Brain (organoid and tissue), 16 donors: ENCODE measurements at places on chromosomes 5 and 9.
A peak's percentile ranks its signal among the peaks of the same experiment; 100 is the strongest.

DNA sequence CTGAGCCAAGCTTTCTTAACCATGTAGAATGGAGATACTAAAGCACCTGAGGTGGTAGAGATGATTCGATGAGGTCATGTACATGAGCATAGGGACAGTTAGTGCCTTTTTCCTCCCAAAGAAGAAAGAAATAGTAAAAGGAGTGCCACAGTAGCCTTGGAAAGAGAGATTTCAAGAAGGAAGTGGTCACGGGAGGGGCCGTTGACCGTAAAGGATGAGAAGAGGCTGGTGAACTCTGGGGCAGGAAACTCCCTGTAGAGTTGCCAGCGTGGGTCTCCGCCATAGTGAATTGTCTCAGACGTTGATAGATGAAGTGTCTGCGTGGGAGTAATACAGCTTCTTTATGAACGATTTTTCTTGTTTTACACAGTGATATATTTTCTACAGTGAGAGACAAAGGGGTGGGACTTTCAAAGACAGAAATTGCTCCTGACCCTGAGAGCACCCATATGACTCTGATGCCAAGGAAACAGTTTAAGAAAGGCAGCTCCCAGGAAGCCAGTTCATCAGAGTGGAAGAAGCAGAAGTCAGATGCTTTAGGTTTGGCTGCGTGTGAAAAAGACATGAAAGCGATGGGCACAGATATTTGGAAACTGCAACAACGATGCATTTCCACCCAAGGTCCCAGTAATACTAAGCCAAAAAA, 41.3 kb downstream of the UGCG start:
- DNase-seq, result no peak

DNA sequence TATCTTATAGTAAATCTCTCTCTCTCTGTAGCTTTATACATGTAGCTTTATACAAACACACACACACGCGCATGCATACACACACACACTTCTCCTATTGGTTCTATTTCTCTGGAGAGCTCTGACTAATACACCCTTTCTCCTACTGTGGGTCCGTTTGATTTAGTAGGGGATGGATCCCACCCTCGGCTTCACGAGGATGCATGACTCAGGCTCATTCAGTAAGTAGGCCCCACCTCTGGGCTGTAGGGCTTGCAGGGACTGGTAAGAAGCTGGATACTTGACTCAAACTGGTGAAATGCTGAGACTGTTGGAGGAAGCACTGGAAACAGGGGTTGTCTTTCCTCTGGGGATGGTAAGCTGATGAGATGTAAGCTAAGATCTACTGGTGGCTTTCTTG, 98.7 kb downstream of the SLC24A2 start:
- DNase-seq, result no peak

DNA sequence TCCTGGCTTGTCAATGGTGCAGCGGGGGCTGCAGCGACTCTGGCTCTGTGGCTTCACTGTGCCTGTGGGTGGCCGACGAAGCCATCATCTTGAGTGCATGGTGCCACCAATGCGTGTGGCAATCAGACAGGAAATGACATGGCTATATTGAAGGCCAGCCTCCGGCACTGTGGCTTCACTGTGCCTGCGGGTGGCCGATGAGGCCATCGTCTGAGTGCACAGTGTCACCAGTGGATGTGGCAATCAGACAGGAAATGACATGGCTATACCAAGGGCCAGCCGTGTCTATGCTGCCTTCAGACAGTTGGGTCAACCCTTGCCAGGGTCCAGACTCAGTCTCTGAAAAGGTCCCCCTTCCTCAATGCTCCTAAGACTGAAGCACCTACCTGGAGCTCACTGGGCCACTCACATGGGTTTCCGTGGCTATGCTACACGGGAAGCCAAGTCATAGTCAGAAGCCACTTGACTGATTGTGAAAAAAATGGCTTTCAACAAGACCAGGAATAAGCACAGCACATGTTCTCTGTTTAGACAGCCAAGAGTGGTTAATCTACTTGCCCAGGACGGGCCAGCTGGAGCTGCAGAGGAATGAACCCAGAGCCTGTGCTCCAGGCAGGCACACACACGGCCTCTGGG, 67.5 kb upstream of the S1PR3 start:
- no peak for DNase-seq

DNA sequence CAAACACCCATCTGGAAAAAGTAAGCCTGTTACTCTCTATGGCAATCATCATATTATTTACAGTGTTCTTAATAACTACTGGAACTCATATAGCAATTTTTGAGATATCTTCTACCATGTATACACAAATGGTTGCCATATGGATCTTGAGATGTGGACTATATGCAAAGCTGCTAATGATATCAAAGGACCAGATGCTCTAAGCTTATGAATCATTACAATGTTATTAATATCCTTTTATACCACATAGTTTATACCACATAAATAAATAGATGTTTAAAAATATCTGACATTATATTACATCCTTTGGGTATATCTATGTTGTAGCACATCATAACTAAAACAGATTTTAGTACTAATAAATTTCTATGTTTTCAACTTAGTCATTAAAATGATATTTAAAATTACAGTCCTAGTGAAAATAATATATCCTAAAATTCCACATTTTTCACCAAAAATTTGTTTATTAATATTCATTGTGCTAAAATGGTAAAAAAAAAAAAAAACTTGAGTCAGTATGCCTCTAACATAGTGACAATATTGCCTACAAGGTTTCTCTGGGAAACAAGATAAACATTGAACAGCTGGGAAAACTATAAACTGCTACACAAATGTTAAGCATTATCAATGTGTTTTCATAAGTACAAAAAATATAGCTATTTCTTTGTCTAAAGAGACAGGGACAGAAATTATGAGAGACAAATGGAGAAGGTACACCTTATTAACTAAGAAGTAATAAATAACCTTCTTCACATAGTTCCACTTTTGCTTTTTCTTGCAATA, 85.5 kb downstream of the DTWD2 start:
- DNase-seq, result no peak

DNA sequence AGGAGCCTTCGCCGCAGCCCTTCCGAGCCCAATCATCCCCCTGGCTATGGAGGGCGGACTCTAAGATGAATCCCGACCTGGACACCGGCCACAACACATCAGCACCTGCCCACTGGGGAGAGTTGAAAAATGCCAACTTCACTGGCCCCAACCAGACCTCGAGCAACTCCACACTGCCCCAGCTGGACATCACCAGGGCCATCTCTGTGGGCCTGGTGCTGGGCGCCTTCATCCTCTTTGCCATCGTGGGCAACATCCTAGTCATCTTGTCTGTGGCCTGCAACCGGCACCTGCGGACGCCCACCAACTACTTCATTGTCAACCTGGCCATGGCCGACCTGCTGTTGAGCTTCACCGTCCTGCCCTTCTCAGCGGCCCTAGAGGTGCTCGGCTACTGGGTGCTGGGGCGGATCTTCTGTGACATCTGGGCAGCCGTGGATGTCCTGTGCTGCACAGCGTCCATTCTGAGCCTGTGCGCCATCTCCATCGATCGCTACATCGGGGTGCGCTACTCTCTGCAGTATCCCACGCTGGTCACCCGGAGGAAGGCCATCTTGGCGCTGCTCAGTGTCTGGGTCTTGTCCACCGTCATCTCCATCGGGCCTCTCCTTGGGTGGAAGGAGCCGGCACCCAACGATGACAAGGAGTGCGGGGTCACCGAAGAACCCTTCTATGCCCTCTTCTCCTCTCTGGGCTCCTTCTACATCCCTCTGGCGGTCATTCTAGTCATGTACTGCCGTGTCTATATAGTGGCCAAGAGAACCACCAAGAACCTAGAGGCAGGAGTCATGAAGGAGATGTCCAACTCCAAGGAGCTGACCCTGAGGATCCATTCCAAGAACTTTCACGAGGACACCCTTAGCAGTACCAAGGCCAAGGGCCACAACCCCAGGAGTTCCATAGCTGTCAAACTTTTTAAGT, 819 bp downstream of the ADRA1B start:
- no peak for DNase-seq

- DNase-seq, result no peak
These were observed 17.1 kb downstream of the MSANTD3 start for GRCh38 chr9:100443781-100444768.

GRCh38 chr9:86020731-86021130, 78.6 kb downstream of the GOLM1 start:
- no peak for DNase-seq

GRCh38 chr5:73729329-73729728, 103.3 kb downstream of the ARHGEF28 start:
- no peak for DNase-seq

DNA sequence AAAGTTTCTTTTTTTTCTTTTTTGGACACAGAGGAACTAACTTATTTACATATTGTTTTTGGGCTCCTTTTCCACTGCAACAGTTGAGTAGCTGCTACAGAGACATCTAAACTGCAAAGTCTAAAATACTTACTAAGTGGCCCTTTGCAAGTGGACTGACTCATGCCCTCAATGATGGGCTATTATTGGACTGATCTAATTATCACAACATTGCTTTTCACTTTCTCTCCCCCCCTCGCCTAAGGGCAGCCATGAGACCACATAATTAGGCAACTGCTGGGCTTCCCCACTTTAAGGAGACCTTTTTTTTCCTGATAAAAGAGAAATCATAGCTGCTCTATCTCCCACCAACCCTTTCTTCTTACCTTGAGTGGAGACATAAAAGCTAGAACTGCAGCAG, 47.0 kb downstream of the PLK2 start:
- peak; percentile 13 for DNase-seq

DNA sequence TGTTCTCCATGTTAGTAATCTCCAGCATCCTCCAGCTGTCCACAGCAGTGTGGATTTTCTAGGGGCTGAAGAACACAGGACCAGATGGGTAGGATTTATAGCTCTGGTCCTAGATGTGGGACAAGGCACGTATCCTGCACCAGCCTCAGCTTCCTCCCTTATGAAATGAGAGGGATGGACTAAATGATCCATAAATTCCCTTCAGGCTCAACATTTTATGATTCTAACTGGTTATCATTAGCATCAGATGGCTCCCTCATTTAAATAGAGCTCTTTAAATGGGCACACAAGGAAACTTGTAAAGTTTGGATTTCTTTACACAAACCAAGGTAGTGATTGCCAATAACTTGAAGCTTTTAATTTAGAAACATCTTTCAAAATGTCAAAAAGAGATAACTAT, 97.7 kb downstream of the ESM1 start:
- DNase-seq, result no peak

DNA sequence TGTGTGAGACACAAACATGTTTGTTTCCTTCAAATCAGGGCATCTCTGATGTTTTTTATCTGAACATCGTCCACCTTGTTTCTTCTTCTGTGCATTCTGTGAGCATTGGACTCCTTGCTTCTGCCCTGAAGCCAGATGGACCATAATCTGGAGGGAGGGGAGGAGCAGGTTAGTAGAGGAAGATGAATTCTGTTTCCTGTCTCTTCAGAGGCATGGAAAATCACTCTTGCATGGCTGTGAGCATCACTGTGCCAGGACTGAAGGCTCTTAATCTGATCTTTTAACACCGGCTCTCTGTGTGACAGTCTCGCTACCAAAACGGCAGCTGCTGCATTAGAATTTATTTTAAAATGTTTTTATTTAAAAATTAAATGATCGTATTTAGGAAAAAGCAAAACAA, 43.3 kb downstream of the TLE4 start:
- peak; percentile 11 for DNase-seq

- DNase-seq, result peak; percentile 85
These were observed 132.6 kb downstream of the MRPL36 start for GRCh38 chr5:1666812-1667588.

GRCh38 chr9:128082151-128082550, 14.1 kb downstream of the SLC25A25 start:
- no peak for DNase-seq

DNA sequence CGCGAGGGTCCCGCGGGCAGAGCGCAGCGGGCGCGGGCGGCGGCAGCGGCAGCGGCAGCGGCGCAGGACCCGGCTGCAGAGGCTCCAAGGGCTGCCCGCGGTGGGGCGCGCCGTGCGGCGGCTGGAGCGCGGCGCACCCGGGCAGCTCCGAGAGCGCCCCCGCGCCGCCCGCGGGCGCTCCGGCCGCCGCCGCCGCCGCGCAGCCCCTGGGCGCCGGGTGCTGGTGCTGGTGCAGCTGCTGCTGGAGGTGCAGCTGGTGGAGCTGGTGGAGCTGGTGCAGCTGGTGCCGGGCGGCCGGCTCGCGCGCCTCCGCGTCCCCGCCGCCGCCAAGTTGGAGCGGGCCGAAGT, 644 bp downstream of the IER5L start:
- DNase-seq, result no peak

DNA sequence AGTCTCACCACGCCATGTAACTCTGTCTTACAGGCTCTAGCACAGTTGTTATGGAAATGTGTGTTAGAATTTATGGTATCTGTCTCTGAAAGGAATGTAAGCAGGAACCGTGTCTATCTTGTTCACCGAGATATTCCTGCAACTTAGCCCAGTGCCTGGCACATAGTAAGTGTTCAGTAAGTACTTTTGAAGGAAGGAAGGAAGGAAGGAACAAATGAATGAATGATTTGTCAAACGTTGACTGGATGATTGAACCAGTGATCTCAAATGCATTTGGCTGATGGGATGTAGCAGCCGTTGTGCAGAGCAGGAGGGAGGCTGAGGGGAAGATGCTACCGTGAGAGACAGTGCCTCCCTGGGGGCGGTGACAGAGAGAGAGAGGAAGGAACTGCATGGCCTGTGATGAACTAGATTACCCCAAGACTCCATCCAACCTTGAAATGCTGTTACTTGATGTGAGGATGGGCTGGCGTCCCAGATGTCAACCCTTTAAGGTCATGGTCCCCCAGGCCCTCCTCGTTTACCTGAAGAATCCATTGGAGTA, 47.5 kb upstream of the PPARGC1B start:
- DNase-seq, result no peak

- no peak for DNase-seq
These were observed 112.0 kb downstream of the OLFM1 start for GRCh38 chr9:135199489-135199888.

- no peak for DNase-seq
These were observed 89.0 kb downstream of the ASTN2 start for GRCh38 chr9:117325831-117326230.

- peak; percentile 50 for DNase-seq
These were observed 599.6 kb downstream of the CCDC171 start for GRCh38 chr9:16152276-16153101.

- no peak for DNase-seq
These were observed 4.7 kb upstream of the GLRX start for GRCh38 chr5:95826949-95827891.

DNA sequence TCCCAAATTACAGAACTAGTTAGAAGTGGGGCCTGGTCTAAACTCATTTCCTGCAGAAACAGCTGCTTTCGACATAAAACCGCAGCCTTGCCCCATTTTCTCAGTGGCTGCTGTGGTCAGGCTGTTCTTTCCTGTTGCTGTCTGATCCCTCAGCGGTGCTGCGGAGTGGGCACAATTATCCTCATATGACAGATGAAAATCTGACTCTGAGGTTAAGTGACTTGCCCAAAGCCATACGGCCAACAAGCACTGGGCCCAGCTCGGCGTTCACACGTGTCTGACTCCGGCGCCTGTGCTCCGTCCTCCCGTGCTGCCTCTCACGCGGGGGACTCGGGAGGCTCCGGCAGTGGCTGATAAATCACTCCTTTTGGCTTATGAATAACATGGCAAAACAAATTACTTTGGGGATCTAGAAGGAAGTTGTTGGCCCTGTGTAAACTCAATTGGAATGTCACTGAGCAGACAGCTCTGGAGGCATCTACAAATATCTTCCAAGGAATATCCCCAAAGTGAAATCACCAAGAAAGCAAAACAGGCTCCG, 142.6 kb upstream of the LMX1B start:
- DNase-seq, result peak; percentile 46
